Chondrocyte (in vitro differentiated cells): ENCODE measurements at places on chromosomes 13 and 19. TPM values are rescaled to one million over a fixed set of nuclear protein-coding genes. Genes with fewer than 3 reads are reported as not detected.

GRCh38 chr13:95185311-95185710 is 115.9 kb downstream of the ABCC4 start:
- no peaks in the 10 kb centered on the region for H3K27me3 ChIP-seq
- H3K27ac ChIP-seq: no peak overlapping the region
- no peak overlapping the region for H3K4me3 ChIP-seq
- DNase-seq: no peak

DNA sequence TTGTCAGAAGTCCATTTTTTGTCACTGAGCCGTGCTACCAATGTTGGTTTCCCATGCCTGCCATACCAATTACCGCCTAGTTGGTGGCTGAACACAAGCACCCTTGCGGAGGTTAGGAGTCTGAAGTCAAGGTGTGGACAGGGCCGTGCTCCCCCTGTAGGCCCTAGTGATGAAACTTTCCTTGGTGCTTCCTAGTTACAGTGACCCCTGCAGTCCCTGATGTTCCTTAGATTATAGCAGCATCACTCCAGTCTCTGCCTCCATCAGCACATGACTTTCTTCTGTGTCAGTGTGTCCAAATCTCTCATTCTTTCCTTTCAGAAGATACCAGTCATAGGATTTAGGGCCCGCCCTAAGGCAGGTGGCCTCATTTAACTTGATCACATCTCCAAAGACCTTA is 99.0 kb downstream of the MYO16 start:
- H3K4me3 ChIP-seq: no peak overlapping the region
- DNase-seq: no peak
- H3K36me3 ChIP-seq: no peaks in the 10 kb centered on the region
- H3K27ac ChIP-seq: no peak overlapping the region

GEMIN7 gene
- 14.7 to 21.7 TPM (median 17.8 TPM) in 3 replicates for total RNA-seq

TRIM13 gene
- 24.4 to 30.8 TPM (median 27.7 TPM) in 3 replicates for total RNA-seq
